GM04503 (cell line): ENCODE measurements at places on chromosomes 6 and 20.
A peak's percentile ranks its signal among the peaks of the same experiment; 100 is the strongest.

DNA sequence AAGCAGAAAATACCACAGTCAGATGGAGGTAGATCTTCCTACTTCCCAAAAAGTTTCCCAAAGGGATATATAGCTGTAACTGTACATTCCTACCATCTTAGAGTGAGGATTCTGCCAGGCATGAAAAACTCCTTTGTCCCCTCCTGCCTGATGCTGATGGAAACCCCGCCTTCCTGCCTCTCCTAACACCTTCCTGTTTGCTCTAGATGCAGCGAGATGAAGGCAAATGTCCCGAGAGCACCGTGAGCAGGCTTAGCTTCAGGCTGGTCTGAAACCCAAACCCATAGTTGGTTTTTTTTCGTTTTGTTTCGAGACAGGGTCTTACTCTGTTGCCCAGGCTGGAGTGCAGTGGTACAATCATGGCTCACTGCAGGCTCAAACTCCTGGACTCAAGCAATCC is 55.6 kb downstream of the MYB start:
- no peak for DNase-seq

- no peak for DNase-seq
These were observed 75.1 kb downstream of the IRAK1BP1 start for GRCh38 chr6:78942446-78942845.

GRCh38 chr6:70668499-70668812 is 773 bp downstream of the SMAP1 start:
- DNase-seq, result no peak

DNA sequence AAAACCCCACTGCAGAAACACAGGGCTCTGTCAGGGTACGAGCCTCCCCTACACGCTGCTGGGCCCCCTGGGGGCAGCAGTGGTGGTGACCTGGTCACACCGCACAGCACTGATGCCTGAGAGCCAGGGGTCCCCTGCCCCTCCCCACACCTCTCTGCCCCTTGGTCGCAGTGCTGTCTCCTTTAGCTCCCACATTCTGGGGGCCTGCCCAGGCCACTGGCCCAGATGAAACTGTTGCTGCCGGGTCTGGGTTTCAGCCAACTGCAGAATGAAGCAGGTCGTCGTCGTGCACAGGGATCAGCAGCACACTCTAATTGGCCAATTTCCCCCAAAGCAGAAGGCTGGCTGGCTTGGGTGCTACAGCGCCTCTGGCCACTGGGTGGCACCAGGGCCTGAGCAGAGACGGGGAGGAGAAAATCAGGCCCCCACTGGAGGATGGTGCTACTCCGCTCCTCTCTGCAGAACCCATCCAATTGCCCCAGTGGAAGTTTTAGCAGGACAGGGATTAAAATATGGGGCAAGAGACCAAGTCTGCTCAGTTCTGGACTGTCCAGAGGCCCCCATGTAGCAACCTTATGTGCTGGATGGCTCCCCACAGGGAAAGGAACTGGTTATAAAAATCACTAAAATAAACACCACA is 26.1 kb downstream of the DIDO1 start:
- no peak for DNase-seq

DNA sequence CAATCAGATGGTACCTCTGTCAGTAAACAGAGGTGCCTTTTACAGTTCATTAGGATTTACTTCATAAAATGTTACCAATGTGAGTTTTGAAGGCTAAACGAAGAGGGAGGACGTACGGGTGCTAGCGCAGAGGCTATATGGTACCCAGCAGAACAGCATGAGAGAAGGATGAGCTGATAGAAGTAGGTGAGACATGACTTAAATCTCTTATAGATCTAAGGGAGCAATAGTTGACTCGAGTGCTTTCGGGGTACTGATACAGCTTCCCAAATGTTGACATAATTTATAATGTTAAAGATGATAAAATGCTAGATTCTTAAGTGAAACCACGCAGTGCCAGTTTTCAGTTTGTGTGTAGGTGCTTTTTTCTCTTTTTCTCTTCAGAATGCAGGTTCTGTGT is 72.6 kb downstream of the HIVEP1 start:
- no peak for DNase-seq

DNA sequence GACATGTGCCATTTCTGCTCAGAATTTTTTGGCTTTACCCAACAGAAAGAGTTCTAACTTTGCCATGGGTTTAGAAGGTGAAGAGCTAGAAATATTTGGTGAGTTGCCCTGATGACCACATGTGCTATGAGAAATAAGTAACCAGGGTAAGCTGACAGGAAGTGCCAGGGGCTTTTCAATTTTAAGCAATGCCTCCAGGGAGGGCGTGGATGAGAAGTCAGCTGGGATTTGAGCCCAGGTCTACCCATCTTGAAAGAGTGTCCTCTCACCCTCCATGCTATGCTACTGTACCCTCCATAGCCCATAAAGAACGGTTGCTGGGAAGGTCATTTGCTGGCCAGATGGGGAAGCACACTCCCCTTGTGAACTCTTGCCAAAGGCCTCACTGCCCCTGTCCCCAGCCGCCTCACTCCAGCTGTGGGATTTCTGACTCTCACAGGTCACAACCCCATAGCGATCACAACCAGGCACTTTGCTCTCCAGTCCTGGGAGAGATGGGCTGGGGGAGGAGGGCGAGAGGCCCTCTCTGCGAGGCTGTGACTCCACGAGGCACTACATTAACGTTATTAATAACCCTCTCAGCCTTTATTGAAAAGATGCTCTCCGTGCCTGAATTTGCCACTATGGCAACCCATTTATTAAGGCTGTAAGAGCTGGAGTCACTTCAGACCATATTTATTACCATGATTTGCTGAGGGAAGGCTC is 291.1 kb downstream of the DHX35 start:
- DNase-seq, result no peak

- no peak for DNase-seq
These were observed 10.0 kb upstream of the HLA-DOA start for GRCh38 chr6:33019372-33019771.

DNA sequence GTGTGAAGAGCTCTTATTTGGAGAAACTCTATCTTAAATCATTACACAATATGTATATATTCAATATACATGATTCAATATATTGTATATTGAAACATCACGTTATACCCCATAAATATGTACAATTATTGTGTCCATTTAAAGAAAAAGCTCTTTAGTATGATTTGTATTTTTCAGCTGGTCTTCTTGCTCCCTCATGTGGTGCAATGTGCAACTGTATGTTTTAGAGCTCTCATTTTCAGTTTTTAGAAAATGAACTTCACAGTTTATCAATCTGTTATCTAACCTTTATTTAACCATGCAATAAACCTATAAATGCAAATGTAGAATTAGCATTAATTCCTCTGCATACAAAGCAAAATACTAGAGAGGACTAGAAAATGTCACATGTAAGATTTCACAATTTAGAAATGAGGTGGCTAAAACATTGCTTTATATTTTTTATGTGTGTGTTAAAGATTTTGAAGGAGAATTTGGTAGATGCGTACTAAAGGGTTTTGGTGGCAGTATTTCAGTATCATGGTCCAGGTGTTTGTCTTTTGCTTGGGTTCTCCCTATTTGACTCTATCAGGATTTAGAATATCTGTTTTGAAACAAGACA is 167.1 kb downstream of the PHF3 start:
- DNase-seq, result no peak

DNA sequence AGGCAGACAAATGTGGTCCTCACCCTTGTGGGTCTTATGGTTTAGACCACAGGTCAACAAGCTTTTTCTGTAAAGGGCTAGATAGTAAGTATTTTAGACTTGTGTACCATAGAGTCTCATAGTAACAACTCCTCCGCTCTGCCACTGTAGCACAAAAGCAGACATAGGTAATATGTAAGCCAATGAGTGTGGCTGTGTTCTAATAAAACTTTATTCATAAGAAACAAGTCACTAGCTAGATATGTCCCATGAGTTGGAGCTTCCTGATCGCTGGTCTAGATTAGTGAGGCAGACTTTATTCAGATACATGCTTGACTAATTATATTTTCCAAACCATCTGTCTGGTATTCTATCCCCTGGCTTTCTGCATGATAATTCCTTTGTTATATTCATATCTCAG is 196.4 kb upstream of the TSHZ2 start:
- DNase-seq, result no peak

- no peak for DNase-seq
These were observed 52.2 kb upstream of the EPB41L1 start for GRCh38 chr20:36102306-36102705.

- no peak for DNase-seq
These were observed 61.8 kb downstream of the LMBRD1 start for GRCh38 chr6:69735027-69735426.

DNA sequence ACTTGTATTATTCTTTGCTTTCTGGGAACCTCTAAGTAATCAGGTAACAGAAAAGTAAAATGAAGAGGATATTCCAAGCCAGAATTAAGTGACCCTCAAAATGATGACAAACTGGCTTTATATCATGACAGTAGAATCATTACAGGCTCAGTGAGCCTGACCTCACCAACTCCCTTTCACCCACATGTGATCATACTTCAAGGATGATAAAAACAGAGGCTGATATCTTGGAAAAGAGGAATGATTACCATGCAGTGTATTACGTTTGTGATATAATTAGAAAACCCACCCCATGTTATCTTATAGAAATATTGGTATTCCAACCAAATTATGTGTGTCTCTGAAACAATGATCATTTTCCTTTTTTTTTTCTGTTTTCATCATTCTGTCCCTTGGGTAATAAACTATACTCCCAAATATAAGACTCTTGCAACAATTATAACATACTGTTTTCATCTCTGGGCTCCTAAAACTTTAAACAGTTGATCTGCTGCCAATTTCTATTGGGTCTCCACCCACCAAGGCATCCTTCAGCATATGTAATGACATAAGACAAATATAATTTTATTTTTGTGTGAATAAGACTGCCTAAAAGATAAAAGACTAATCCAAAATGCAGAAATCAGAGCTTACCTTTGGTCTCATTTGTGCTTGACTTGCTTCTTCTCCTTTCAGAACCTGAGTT is 115.7 kb downstream of the DST start:
- DNase-seq, result no peak

GRCh38 chr6:80380566-80380965 is 274.1 kb downstream of the BCKDHB start:
- DNase-seq, result no peak

DNA sequence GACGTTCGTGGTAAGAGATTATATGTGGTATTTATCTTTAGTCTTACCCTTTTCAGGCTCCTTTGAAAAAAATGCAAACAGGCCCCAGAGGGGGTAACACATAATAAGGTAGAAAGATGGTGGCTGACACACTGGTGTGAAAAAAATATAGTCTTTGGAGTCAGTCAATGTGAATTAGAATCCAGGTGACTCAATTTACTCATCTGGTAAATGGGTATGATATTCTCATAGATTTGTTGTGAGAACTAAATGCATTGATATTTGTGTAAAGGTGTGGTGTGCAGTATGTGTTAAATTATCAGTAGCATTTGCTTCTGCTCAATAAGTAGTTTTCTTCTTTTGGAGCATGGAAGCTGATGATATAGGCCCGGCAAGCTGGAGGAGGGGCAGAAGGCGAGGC is 25.7 kb downstream of the CD83 start:
- DNase-seq, result no peak

DNA sequence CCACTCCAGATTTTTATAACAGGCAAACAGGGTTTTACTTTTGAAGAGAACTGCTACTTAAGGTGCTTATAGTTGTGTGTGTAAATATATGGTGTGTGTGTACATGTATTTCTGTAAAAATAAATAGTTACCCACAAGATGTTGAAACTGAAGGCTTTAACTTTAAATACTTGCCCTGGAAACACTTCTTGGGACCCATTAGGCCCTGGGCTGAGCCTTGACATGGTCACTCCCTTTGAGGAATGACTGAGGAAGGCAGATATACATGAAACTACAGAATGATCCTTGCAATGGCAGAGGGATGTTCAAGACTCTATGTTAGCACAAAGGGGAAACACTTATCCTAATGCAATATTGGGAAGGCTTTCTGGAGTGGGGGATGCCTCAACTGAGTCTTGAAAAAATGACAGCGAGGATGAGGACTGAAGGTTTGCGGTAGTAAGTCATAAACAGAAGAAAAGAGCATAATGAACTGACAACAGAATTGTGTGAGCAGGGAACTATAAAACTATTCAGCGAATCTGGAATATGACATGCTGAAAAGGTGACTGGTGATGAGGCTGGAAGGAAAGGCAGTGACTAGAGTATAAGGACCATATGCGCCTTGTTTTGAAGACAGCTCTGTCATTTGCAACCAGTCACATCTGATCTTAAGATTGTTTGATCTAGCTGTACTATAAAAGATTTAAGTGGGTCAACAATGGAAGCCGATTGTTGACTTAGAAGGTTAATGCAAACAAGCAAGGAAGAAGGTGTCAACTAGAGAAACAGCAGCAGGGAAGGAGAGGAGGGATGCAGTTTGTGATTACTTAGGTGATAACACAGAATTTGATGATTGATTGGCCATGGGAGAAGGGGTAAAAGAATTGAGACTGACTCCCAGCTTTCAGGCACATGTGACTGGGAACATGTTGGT is 64.4 kb upstream of the COL21A1 start:
- no peak for DNase-seq

- no peak for DNase-seq
These were observed 9.9 kb downstream of the SNTA1 start for GRCh38 chr20:33433465-33434234.

GRCh38 chr6:98834060-98835031 is at the start of gene POU3F2:
Gene POU3F2 (plus strand): TSS chr6:98834574. CDS start chr6:98834874, 300 bp downstream.
- no peak for DNase-seq

DNA sequence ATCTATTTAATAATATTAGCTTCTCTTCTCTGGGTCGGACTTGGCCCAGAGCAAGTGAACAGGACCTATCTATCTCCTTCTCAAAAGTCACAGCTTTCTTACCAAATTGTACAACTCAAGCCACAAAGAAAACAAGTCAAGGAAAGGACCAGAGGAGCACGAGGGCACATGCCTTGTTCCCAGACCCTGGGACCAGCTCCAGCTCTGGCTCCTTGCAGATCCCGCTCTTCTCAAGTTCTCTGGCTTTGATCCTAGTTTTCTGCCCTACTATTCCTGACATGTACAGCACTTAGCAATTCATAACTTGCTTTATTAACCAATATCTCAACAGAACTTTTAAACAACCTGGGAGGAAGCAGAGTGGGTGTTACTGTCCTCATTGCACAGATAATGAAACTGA is 185.9 kb downstream of the ESR1 start:
- DNase-seq, result no peak

- no peak for DNase-seq
These were observed 1.1 kb downstream of the RNF114 start for GRCh38 chr20:49937027-49937929.

DNA sequence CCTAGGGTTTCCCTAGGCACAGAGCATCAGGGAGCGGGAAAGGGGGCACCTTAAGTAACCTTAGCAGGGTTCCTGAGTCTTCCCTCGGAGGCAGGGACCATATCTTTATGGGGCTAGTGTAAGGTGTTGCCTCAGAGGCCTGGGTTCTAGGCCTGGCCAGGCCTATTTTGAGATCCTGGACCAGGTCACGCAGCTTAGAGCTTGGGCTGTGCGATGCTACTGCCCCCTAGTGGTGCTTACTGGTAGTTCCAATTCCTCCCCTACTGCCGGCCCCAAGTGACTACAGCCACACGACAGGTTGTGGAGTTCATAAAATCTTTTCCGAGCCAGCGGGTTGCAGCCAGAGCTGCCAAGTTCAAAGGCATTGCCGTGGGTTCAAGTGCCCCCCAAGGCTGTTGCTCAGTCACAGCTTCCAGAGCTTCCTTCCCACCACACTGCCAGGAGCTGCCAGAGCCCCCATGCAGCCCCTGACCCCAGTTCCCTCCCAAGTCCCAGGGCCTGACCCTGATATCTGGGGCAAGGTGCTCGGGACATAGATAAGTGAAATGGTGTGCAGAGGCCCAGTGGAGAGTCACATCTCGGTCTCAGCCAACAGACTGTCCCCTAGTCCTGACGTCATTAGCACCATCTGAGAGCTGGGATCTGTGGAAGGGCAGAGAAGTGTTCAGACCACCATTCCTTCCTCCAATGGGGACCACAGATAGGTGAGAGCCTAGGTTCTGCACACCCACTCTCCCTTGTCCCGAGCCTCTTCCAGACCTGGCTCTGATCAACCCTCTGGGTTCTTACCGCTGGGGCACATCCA is 3.3 kb downstream of the LRRC73 start:
- DNase-seq, result peak; percentile 29
